CD8-positive, alpha-beta memory T cell (primary cell): ENCODE measurements at places on chromosomes 16 and 17. TPM values are rescaled to one million over a fixed set of nuclear protein-coding genes. Genes with fewer than 3 reads are reported as not detected.
A peak's percentile ranks its signal among the peaks of the same experiment; 100 is the strongest.

DNA sequence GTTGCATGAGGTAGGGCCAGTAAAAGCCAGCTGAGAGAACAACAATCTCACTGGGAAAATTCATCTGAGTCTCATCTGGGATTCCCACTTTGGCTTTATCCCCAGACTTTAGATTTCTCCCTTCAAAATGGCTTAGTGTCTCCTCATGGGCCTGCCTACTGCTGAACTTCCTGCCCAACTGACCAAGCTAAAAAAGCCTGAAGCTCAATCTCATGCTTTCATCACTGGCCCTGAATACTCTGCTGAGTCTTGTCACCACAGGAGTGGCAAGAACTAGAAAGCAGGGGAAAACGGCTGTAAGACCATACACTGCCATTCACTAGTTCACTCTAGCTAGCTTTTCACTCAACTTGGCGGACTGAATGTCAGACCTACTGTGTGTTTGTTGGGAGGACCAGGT lies 96.4 kb upstream of the NOG start:
- H3K4me3 ChIP-seq, result no peak overlapping the region
- H3K4me1 ChIP-seq, result no peaks in the 10 kb centered on the region
- DNase-seq, result no peak
- no peaks in the 10 kb centered on the region for H3K27me3 ChIP-seq
- H3K36me3 ChIP-seq, result no peaks in the 10 kb centered on the region

Gene KAT7
- total RNA-seq, result 75.8 TPM

DNA sequence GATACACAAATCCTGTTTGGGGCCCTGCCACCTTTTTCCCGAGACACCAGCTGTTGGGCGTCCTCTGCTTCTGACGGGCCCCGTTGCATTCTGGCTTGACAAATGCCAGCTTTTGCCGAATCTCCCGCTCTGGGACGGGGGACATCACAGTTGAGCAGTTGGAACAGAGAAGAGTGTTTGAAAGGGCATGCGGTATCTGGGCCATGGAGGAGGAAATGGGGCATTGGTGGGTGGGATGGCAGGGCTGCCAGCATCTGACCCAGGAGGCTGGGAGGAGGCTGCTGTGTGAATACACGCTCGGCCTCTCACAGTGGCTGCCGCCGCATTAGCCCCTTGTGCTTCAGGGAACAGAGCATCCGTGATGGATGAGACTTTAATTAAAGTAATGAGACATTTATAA lies 184.3 kb upstream of the TNRC6C start:
- no peak overlapping the region for H3K27ac ChIP-seq
- peaks cover 8% of the 10 kb centered on the region for H3K4me1 ChIP-seq
- no peak overlapping the region for H3K4me3 ChIP-seq
- no peak for DNase-seq
- no peaks in the 10 kb centered on the region for H3K36me3 ChIP-seq
- H3K27me3 ChIP-seq, result no peaks in the 10 kb centered on the region

GRCh38 chr16:83481589-83481988 lies 326.2 kb upstream of the HSBP1 start:
- no peaks in the 10 kb centered on the region for H3K4me1 ChIP-seq
- H3K4me3 ChIP-seq, result no peak overlapping the region
- H3K27ac ChIP-seq, result no peak overlapping the region
- no peaks in the 10 kb centered on the region for H3K36me3 ChIP-seq

Gene CEMP1
- not detected for total RNA-seq

GRCh38 chr17:52157603-52158449 lies 688 bp downstream of the CA10 start:
- DNase-seq, result no peak
- no peaks in the 10 kb centered on the region for H3K4me1 ChIP-seq
- H3K27me3 ChIP-seq, result peaks cover 6% of the 10 kb centered on the region
- no peaks in the 10 kb centered on the region for H3K36me3 ChIP-seq
- H3K27ac ChIP-seq, result no peak overlapping the region

DNA sequence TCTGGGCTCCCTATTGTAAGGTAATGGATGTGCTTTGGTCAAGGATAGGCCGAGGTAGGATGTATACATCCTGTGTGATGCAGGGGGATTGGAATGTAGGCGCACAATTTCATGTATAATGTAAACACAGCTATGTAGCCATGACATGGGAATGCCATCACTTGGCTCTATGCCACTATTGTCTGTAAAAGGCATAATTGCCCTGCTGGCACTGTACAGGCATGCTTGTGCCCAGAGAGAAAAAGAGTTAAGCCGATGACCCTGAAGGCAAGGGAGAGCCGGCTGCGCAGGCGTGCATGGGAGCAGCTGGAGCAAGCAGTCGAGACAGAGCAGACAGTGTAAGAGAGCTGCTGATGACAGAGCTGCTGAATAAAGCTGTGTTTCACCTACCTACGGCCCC lies 212.5 kb upstream of the CPHXL start:
- no peak overlapping the region for H3K4me3 ChIP-seq
- H3K4me1 ChIP-seq, result no peaks in the 10 kb centered on the region
- no peaks in the 10 kb centered on the region for H3K27me3 ChIP-seq
- DNase-seq, result no peak

- no peak overlapping the region for H3K4me3 ChIP-seq
- no peak overlapping the region for H3K27ac ChIP-seq
- H3K27me3 ChIP-seq, result no peaks in the 10 kb centered on the region
These were observed 121.9 kb upstream of the GSE1 start for GRCh38 chr16:85491058-85491771.

Gene PITPNM3
- total RNA-seq, result 0.40 TPM

GRCh38 chr17:14206891-14207290 lies 29.8 kb downstream of the CDRT15 start:
- H3K27ac ChIP-seq, result no peak overlapping the region
- no peak for DNase-seq
- no peaks in the 10 kb centered on the region for H3K27me3 ChIP-seq
- peaks cover 55% of the 10 kb centered on the region for H3K4me1 ChIP-seq
- peaks cover 3% of the 10 kb centered on the region for H3K36me3 ChIP-seq

Gene CD300A
- total RNA-seq, result 3.1 TPM

DNA sequence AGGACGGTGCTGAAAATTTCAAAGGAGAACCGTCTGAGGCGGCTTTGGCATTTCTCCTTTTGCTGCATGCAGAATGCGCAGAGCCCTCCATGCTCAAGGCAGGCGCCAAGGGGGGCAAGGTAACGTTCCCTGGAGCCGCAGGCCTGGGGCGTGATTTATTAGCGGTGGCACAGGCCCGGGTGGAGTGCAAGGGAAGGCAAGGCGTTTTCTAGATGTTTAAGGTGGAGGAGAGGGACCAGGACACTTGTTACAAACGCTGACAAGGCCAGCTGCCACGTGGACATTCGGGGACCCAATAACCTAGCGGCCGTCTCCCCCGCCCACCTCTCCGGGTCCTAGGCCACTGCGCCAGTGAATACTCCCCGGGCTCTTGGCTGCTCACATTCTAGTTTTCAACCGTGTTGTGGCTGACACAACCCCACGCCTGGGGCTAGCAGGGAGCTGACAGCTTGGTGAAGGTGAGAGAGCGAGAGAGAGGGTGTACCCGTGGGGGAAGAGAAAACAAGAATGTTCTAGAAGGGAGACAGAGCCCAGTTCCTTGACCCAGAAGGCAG lies 250.1 kb downstream of the C16orf95 start:
- no peaks in the 10 kb centered on the region for H3K36me3 ChIP-seq
- no peak for DNase-seq
- no peaks in the 10 kb centered on the region for H3K4me1 ChIP-seq
- no peak overlapping the region for H3K4me3 ChIP-seq
- peaks cover 12% of the 10 kb centered on the region for H3K27me3 ChIP-seq

GRCh38 chr17:50155115-50155819 lies 4.8 kb upstream of the PPP1R9B start:
- H3K27me3 ChIP-seq, result no peaks in the 10 kb centered on the region
- H3K27ac ChIP-seq, result no peak overlapping the region
- no peaks in the 10 kb centered on the region for H3K36me3 ChIP-seq
- no peak for DNase-seq
- no peak overlapping the region for H3K4me3 ChIP-seq
- H3K4me1 ChIP-seq, result peaks cover 44% of the 10 kb centered on the region

- H3K27ac ChIP-seq, result no peak overlapping the region
- no peaks in the 10 kb centered on the region for H3K36me3 ChIP-seq
- no peaks in the 10 kb centered on the region for H3K27me3 ChIP-seq
- no peak for DNase-seq
- no peaks in the 10 kb centered on the region for H3K4me1 ChIP-seq
These were observed 15.1 kb downstream of the ASPSCR1 start for GRCh38 chr17:81992306-81993102.

GRCh38 chr16:15059324-15059723 lies 3.5 kb upstream of the NTAN1 start:
- DNase-seq, result no peak
- H3K4me1 ChIP-seq, result peaks cover 8% of the 10 kb centered on the region
- no peak overlapping the region for H3K4me3 ChIP-seq
- H3K36me3 ChIP-seq, result peaks cover 13% of the 10 kb centered on the region
- H3K27ac ChIP-seq, result no peak overlapping the region

GRCh38 chr17:66143657-66144282 lies 48.2 kb downstream of the CEP112 start:
- no peak overlapping the region for H3K27ac ChIP-seq
- no peaks in the 10 kb centered on the region for H3K4me1 ChIP-seq
- no peaks in the 10 kb centered on the region for H3K36me3 ChIP-seq
- H3K4me3 ChIP-seq, result no peak overlapping the region
- no peaks in the 10 kb centered on the region for H3K27me3 ChIP-seq

Gene RRAD
- 0.60 TPM for total RNA-seq

Gene MPP2
- total RNA-seq, result 1.1 TPM

Gene IL17C
- not detected for total RNA-seq

- DNase-seq, result no peak
- H3K27ac ChIP-seq, result no peak overlapping the region
- H3K4me3 ChIP-seq, result no peak overlapping the region
- no peaks in the 10 kb centered on the region for H3K36me3 ChIP-seq
- H3K27me3 ChIP-seq, result no peaks in the 10 kb centered on the region
These were observed 4.8 kb upstream of the QPRT start for GRCh38 chr16:29674188-29674587.

DNA sequence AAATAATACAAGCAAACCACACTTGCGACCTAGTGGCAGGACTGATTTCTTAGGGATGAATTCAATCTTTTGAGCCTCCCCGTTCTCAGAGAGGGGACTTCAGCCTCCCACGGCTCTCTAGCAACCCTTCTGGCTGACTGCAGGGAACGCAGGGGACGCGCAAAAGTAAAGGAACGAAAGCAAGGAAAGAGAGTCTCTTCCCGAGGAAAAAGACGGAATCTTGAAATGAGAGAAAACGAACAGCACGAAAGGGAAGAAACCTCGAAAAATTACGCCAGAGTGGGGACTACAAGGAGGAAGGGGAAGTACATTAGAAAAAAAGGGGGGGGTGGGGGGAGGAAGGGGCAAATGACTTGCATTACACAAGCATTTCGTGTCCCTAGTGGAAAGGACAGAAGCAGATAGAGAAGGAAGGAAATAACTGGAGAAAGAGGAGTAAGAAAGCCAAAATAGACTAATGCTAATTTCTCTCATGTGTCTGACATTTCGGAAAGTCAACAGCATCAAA lies 1.2 kb downstream of the GRB2 start:
- DNase-seq, result peak; percentile 58
- peak overlapping the region; percentile 68 for H3K4me3 ChIP-seq
- H3K4me1 ChIP-seq, result peaks cover 46% of the 10 kb centered on the region
- H3K27me3 ChIP-seq, result no peaks in the 10 kb centered on the region
- peak overlapping the region; percentile 90 for H3K27ac ChIP-seq

DNA sequence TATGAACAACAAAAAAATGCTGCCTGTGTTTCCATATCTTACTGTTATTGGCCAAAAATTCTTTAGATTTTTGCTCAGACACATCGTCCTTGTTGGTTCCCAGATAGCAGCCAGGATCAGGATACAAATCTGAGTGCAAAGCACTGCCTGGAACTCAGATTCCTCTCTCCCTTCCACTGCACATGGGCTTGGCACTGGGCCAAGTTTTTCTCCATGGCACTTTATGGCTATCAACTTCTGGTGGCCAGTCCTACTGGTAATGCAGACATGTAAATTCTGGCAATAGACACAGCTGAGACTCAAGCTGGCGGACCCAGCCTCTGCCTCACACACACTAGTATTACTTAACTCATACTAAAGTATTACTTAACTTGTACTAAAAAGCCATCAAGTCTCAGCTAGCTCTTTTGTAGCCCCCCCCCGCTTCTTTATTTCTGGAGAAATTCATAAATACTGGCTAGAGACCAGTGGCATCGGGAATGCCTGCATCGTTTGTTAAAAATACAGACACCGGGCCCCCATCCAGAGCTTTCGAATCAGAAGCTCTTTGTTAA lies 181.2 kb upstream of the COX10 start:
- H3K27me3 ChIP-seq, result no peaks in the 10 kb centered on the region
- no peaks in the 10 kb centered on the region for H3K4me1 ChIP-seq
- no peaks in the 10 kb centered on the region for H3K36me3 ChIP-seq
- DNase-seq, result no peak
- H3K27ac ChIP-seq, result no peak overlapping the region

DNA sequence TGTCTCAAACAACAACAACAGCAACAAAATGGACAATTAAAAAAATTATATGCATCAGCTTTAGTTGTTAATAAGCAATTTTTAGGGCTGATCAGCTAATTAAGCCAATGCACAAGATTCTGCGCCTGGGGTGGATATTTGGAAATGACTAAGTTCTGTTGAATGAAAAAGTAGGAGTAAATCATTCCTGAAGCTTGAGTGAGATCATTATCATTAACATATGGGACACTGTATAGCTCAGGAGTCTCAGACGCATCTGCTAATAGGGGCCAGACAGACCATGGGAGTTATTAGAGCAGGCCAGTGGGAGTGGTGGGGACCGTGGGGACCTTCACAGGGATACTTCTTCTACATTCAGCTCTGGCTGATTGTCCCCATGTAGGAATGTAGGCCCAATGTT lies 22.8 kb downstream of the IRX5 start:
- no peak overlapping the region for H3K27ac ChIP-seq
- H3K36me3 ChIP-seq, result no peaks in the 10 kb centered on the region
- no peak overlapping the region for H3K4me3 ChIP-seq

Gene DECR2
- 7.9 TPM for total RNA-seq
